CD4-positive, alpha-beta T cell treated with Interferon gamma for 1 hour (primary cell): ENCODE measurements at places on chromosomes 3 and 15.
A peak's percentile ranks its signal among the peaks of the same experiment; 100 is the strongest.

- DNase-seq: no peak
Measured at GRCh38 chr3:188656196-188656982, 502.4 kb downstream of the LPP start.

DNA sequence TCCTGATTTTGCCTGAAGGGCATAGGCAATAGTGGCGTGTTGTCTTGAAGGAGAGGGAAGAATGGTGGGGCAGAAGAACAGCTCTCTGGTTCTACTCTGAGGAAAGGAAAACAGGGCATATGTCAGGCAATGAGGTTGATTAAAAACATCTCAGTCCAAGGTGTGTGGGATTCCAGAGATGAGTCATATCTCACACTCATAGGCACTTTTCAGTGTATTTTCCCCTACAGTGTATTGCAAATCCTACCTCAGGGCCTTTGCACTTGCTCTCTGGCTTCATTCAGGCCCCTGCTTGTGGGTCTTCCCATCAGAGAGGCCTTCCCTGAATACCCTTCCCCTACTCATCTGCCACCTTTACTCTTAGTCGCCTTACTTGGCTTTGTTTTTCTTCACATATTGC, 107.8 kb downstream of the SLCO3A1 start:
- no peak for DNase-seq

DNA sequence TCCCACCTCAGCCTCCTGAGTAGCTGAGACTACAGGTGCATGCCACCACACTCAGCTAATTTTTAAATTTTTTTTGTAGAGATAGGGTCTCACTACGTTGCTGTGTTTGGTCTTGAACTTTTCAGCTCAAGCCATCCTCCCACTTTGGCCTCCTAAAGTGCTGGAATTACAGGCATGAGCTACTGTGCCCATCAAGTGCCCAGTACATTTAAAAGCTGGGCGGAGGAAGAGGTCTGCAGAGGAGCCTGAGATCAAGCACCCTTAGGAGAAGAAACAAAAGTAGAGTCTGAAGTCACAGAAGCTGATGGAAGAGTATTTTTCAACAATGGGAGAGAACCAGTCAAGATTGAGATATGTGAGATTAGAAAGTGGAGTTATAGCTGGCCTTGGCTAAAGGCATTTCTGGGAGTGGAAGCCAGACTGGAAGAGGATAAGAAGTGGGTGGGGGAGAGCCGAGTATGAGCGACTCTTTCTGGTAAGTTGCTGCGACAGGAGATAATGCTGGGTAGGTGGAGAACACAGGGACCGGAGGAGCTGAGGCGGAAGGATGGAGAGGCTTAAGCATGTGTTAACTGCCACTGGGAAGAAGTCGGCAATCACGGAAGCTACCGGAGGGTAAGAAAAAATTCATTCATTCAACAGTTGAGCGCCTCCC, 782 bp upstream of the IREB2 start:
- DNase-seq: no peak

GRCh38 chr3:60186359-60186758, 1064.9 kb downstream of the FHIT start:
- DNase-seq: no peak

- DNase-seq: no peak
Measured at GRCh38 chr3:175057401-175057800, 198.3 kb downstream of the NAALADL2 start.

DNA sequence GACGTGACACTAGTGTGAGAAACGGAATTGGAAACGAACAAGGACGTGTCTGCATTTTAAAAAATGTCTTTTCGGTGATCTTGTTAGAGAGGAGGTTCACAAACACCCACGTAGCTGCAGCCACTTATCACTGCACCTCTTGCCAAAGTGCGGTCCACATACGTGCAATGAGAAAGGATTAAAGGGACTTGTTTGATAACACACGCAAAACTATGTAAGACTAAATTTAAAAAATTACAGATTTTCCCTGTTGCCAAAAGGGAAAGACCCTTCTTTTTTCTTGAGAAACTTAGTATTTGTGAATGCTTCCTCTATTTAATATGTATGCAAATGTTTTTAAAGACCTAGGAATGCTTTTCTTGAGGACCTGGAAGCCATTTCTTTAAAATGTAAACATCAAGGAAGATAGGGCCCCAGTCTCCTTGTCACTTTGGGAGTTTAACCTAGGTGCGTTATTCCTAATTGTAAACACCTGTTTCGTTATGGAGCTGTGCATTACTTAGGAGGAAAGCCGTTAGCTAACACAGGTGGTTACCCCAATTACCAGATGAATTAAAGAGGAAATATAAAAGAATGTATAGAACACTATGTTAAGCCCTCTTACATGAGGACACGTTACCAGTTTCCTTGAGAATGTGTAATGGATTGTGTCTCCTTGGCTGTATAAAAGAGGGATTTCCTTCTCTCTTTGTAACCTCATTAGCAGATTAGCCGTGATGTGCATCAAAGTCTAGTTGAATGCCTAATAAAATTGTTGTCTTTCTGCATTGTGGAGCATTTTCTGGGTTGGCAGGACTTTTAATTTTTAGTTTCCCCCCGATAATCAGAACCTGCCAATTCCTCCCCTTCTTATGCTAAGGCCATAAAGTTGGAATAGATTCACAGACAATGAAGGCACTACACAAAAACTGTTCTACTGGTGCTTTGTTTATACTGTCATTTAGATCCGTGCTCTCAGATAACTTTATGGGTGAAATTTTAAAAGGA, 1.0 kb downstream of the LEKR1 start:
- no peak for DNase-seq

DNA sequence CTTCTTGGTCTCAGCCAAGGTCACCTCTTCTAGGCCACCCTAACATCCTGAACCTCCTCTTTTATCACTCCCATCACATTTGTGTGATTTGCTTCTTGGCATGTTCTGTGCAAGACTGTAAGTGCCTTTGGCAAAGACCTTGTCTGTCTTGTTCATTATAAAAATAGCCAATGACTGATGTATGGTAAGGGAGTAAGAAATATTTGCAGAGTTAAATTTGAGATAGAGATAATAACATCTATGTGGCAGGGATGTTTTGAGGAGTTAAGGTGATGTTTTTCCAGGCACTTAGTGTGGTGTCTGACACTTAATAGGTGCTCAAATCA, 202.3 kb downstream of the CADPS start:
- no peak for DNase-seq

- peak; percentile 42 for DNase-seq
Measured at GRCh38 chr3:8324747-8325146, 176.9 kb upstream of the LMCD1 start.
